HS-27A (cell line): ENCODE measurements at places on chromosomes 2 and 18.

DNA sequence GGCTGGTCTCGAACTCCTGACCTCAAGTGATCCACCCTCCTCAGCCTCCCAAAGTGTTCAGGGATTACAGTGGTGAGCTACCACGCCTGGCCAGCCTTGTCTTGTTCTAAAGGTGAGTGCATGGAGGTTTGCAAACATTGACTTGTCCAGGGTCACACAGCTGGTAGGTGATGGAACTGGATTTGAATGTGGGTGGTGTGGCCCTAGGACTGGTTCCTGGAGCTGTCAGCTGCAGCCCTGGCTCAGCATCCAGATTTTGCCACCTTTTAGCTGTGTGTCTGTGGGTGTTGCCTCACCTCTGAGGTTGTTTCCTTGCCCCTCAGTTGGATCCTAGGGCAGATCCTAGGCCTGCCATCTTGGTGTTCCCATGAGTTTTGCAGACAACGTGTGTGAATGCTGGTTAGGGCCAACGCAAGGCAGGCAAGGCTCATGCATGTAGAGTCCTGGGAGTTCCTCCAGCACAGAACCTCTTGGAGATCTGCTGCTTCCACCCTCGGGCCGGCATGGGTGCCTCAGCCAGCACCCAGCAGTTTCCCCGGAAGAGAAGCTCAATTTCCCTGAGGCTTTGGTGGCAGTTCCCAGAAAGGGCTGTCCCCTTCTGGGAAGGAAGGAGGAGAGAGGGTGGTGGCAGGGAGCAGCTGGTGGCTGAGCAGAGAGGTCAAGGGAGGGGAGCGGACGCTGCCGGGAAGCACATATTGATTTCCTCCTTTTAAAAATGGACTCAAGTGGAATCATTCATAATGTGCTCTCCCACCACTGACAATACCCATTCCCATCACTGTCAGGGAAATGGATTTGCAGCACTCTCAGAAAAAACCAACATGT, 127.6 kb upstream of the HS6ST1 start:
- DNase-seq, result no peak

GRCh38 chr2:234669621-234670020, 172.7 kb upstream of the ARL4C start:
- DNase-seq, result no peak

GRCh38 chr2:190683802-190684201, 34.9 kb downstream of the NAB1 start:
- no peak for DNase-seq

GRCh38 chr2:11558214-11558886, 24.5 kb downstream of the GREB1 start:
- DNase-seq, result no peak

DNA sequence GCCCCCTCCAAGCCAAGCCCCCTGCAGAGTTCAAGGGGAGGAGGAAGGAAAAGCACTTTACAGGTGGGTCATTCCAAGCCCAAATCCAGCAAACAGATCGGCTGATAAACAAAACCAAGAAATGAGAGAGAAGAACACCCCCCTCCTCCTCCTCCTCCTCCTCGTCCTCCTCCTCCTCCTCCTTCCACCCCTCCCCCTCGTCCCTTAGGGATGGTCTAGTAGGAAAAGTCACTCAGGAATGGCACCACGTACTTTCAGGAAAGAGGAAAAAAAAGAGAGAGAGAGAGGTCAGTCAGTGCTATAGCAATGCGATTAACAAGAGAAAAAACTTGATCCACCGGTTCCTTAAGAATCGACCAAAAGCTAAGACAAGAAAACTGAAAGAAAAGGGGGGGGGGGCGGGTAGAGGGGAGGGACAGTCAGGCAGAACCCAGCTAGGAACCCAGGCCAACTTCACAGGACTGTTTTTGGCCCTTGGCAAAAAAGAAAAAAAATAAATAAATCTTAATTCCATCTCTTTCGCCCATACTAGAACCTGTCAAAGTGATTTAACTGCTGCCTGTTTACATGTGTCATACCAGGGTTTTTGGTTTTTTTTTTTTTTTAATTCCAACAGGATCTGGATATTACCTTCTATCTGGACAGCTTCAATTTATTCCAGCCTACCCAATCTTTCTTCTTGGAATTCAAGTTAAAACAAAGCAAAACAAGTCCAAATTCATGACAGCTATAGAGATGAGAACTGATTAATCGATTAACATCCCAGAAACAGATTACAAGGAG, 906 bp downstream of the IKZF2 start:
- no peak for DNase-seq

GRCh38 chr18:57446322-57446721, 11.1 kb downstream of the ONECUT2 start:
- no peak for DNase-seq

- no peak for DNase-seq
Measured at GRCh38 chr2:105809097-105809473, 64.4 kb downstream of the NCK2 start.

GRCh38 chr2:177909962-177910361, 162.6 kb downstream of the PDE11A start:
- no peak for DNase-seq

GRCh38 chr2:144519934-144520731, at the start of gene ZEB2:
ZEB2 (minus strand) TSS chr2:144520119; CDS start chr2:144517350, 2,769 bp downstream.
- no peak for DNase-seq

DNA sequence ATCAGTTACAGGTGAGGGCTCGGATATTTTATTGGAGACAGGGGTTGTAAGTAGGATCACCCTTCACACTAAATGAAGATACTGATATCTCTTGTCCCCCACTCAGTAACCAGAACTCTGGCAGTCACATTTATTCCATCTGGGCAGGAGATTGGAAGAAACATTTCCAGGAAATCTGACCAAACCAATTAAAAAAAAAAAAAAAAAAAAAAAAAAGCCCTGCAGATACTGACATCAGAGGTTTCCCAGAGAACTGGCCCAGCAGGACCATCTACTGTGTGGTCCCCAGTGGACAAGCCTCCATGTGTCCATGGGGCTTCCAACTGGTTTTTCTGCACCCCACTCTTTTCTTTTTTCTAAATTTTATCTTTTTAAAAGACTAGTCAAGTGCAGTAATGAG, 41.3 kb downstream of the SH2D6 start:
- DNase-seq, result no peak

DNA sequence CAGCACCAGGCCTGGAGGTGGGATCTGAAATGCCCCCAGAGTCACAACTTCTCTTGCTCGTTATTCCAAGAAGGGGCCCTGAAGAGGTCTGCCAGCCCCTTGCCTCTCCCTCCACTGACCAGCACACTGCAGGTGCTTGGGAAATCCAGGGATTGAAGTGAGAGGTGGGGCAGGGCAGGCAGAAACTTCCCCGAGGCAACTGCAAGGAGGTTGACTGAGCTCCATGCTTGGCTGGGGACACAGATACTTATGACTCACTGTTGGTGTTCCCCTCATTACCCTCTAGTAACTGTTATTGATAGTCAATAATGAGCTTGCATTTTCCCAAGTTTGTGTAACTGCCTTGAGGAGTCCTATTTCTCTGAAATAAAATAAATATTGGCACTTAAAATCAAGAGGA, 47.5 kb downstream of the MARCO start:
- DNase-seq, result no peak

GRCh38 chr2:133576714-133577113, 8.5 kb upstream of the NCKAP5 start:
- DNase-seq, result no peak

- DNase-seq, result no peak
Measured at GRCh38 chr2:23454501-23455120, 69.6 kb downstream of the KLHL29 start.

DNA sequence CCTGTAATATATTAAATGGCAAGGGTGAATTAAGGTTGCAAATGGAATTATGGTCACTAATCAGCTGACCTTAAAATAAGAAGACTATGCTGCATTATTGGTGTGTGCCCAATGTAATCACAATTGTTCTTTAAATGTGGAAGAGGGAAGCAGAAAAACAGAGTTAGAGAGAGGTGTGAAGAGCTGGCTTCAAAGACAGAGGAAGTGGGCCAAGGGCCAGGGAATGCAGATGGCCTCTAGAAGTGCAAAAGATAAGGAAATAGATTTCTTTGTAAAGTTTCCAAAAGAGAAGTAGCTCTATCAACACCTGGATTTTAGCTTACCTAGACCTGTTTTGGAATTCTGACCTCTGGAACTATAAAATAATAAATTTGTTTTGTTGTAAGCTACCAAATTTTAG, 276.0 kb downstream of the LRRTM1 start:
- DNase-seq, result no peak

GRCh38 chr18:56436651-56437050, 201.7 kb downstream of the TXNL1 start:
- no peak for DNase-seq

DNA sequence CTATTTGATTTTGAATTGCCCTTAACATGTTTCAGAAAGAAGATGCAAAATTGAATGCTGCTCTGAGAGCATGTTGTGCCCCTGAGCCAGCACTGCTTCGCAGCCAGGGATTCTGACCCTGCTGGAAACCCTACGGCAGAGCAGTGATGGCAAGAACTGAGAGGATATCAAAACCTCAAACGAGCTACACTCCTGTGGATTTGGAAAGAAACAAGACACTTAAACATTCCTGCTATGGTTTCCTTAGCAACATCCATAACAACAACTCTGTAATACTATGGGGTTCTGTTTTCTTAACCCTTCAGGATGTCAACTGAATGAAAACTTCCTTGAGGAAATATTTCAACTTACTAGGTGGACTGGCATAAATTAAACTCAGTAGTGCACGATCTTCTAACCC, 649.1 kb downstream of the NYAP2 start:
- no peak for DNase-seq

- no peak for DNase-seq
Measured at GRCh38 chr2:26840937-26841610, 6.9 kb upstream of the DPYSL5 start.

DNA sequence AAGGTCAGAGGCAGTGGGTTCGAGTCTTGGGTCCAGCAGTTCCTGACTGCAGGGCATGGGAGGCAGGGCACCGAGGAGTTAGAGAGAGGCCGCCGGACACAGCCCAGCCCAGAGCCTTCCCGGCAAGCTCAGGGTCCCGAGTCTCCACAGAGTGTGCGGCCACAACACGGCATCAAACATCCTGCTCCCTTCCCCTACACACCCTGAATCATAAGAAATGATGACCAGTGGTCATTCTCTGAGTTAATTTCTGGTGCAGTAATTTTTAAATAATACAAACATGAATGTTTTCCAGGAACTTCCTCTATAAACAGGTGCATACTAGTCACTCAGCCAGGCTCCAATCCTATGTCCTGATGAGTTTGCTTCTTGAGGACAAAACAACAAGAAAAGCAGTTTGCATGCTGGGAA, 118.0 kb downstream of the PXDN start:
- no peak for DNase-seq

DNA sequence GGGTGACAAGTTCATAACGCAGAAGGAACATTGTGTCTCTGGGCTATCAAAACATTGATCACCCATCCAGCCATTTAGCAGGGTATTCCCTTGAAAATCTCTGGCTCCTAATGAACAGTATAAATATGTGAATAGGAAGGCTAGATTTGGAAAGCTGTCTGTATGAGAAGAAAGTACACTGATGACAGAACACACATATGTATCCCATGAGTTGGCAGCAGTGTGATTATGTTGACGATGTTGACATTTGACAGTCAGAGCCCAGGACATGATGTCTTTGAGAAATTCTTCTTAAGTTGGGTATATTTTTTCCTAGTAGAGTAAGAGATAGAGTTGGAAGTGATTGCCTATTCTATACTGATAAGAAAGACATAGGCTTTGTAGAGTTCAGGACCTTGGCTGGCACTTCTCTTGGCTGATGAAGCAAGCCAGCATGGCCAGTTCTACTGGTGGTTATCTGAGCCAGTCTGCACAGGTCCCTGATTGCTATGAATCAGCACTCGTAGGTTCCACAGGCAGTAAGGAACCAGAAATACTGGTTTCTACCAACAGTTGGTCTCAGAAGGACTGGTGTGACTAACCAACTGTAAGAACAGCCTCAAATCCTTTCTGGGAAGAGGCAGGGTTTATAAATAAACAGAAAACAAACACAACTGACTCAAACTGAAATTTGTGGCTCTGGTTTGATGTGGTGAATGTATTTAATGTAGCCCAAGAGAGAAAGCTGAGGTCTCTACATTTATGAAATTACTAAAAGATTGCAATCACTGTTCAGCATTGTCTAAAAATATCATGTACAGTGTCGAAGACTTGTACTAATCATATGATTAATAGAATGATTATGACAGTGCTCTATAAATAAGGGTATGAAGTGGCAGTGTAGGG, 43.9 kb upstream of the RAPH1 start:
- DNase-seq, result no peak

DNA sequence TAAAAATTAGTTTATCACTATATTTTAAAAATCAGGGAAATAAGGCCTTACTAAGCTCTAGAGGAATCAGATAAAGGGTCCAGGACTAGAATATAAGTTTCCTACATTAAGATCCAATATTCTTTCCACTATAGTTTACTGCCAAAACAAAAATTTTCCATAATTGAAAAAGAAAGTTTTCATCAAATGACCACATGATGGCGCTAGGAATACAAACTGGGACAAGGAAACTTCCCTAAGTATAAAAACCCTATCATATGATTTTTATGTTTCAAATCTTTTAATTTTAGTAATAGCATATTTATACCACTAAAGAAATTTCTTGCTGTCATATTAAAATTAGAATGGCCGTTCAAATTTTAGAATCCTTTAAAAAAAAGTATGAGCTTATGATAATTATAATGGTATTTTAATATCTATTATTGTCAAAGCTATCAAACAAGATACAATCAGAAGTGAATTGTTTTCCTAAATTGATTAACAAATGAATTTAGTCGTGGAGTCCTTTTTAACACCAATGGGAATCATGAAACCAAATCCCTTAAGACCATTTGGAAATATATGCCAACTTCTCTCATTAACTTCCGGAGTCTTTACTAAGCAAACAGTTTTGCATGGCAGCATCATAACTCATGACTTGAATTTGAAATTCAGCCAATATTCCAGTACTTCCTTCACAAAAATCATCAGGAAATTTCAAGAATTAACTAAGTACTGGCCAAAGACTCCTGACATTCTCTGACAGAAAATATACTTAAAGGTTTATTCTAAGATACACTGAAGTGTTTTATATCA, 70.3 kb downstream of the SCN1A start:
- DNase-seq, result no peak

GRCh38 chr2:120496759-120497158, 150.8 kb downstream of the INHBB start:
- DNase-seq, result no peak

DNA sequence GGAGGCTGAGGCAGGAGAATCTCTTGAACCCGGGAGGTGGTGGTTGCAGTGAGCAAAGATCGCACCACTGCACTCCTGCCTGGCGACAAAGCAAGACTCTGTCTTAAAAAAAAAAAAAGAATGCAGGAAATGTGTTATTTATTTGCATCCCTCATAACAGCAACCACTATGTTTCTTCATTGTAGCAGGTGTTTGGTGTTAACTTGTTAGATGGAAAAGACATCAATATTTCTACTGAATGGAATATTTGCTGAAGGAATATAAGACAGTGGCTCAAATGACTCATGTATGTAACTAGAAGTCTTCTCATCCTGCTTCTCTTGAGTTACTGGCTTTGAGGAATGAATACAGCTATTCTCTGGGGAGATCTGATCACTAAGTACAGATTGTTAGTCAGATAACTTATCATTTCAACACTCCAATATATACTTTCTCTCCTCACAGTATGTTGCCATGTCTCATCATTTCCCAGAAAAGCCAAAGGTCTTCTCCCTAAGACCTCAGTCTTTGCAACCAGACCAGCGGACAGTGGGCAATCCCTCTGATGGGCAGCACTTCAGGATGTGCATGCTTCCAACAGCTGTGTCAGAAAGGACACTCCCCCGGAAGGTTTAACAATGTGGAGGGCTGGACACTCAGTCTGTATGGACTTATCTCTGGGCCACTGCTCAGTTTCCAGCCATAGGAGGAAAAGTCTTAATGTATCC, 104.4 kb upstream of the STK17B start:
- DNase-seq, result no peak

- DNase-seq, result no peak
Measured at GRCh38 chr2:86617153-86617552, 6.5 kb downstream of the RNF103 start.
